Endothelial cell (in vitro differentiated cells): ENCODE measurements at places on chromosomes 2 and 18. TPM values are rescaled to one million over a fixed set of nuclear protein-coding genes. Genes with fewer than 3 reads are reported as not detected.

The ANKRD12 gene
- total RNA-seq, result 32.9 TPM

DNA sequence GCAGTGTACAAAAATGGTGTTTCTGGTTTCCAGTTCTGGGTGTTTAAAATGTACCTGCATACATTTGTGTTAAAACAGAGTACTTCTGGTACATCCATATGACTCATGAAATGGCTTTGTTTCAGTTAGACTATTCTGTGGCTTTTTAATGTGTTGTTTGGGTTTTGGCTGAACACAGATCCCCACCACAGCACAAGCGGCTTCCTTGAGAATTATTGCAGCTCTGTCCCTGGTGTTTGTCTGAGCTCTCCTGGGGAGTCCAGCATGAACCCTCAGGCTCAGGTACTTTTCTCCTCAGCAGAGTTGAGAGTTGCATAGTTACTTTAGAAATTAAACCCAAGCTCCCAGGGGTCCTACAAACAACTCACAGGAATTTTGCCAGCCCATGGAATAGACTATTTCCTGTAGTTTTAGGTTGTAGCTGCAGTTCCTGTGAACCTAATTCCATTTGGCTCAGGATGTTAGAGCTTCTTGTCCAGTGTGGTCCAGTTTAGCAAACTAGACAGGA is 64.8 kb upstream of the EML6 start:
- no peak for DNase-seq
- peaks cover 54% of the 10 kb centered on the region for H3K27me3 ChIP-seq
- H3K4me1 ChIP-seq, result peaks cover 41% of the 10 kb centered on the region

DNA sequence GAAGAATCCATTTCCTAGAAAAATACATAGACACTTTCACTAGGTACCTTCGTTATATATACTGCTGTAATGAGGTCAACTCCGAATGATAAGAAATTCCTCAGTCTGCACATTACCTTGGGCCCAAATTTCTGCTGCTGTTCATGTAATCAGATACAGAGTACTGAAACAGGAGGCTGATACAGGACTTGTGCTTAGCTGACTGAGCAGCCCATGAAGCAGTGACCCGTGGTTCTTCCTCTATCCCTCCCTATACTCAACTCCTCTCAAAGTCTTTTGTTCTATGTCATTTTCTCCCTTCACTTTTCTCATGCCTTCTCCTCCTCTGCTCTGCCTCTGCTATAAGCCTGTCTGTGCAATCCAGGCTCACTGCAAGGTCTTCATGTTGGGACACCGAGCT is 57.5 kb upstream of the ST8SIA5 start:
- no peaks in the 10 kb centered on the region for H3K36me3 ChIP-seq
- H3K27ac ChIP-seq, result no peak overlapping the region
- no peak overlapping the region for H3K4me3 ChIP-seq
- no peak for DNase-seq

- no peaks in the 10 kb centered on the region for H3K27me3 ChIP-seq
- no peak overlapping the region for H3K27ac ChIP-seq
- no peak overlapping the region for H3K4me3 ChIP-seq
- no peak for DNase-seq
Observed at GRCh38 chr18:32480581-32480980, 9.9 kb upstream of the GAREM1 start.

GRCh38 chr2:240434728-240435456 is 571 bp upstream of the GPC1 start:
- H3K4me3 ChIP-seq, result peak overlapping the region; percentile 88
- H3K4me1 ChIP-seq, result peaks cover 5% of the 10 kb centered on the region
- no peak overlapping the region for H3K27ac ChIP-seq

DNA sequence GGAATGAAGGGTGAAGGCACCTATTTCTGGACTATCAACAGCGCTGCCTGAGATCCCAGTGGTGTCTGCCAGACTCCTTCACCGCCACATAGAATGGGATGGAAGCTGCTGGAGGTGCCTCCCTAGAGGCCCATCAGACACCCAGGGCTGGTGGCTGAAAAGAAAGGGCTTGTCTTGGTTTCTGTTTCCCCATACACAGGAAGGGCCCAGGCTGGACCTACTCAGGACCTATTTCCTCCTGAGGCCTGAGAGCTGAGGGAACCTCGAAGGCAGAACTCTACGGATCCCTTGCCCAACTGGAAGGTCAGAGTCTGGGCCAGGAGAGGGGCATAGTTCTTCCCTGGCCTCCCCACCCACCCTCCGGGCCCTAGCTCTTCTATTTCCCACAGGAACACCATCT is 2.9 kb upstream of the CLEC4F start:
- peaks cover 5% of the 10 kb centered on the region for H3K27me3 ChIP-seq
- H3K27ac ChIP-seq, result no peak overlapping the region
- H3K4me3 ChIP-seq, result no peak overlapping the region

DNA sequence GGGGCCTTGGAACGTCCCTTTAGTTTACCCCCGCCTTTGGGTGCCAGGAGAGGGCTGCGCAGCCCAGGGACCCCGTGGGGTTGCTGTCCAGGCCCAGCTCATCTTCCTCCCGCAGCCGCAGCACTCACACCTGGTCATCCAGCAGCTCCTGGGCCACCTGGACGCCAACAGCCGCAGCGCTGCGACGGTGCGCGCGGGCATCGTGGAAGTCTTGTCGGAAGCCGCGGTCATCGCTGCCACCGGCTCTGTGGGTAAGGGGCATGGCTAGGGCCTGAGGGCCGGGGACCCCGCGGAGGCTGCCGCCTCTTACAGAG is 37.2 kb downstream of the POMC start:
- H3K4me1 ChIP-seq, result peaks cover 15% of the 10 kb centered on the region
- DNase-seq, result no peak
- H3K27me3 ChIP-seq, result peaks cover 4% of the 10 kb centered on the region
- H3K4me3 ChIP-seq, result peak overlapping the region; percentile 51
- no peak overlapping the region for H3K27ac ChIP-seq

- H3K36me3 ChIP-seq, result no peaks in the 10 kb centered on the region
- no peak overlapping the region for H3K4me3 ChIP-seq
- no peaks in the 10 kb centered on the region for H3K27me3 ChIP-seq
- DNase-seq, result no peak
- H3K4me1 ChIP-seq, result no peaks in the 10 kb centered on the region
Observed at GRCh38 chr2:221304916-221305315, 267.2 kb downstream of the EPHA4 start.

DNA sequence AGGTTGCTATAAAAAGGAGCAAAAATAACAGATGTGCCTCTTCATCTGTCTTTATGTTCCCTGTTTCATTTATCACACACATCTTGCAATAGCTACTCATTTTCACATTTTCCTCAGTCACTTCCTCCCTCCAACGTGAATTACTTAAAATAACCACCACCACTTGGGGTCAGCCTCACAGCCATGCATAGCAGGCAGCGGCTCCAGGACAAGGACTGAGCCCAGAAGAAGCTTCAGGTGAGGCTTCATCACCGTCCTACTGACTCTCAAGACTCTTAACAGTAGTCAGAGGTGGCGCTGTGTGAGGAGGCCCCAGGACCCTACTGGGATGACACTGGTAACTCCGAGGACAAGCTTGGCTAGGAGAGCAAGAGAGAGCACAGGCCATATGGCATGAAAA is 15.5 kb upstream of the ST8SIA5 start:
- no peaks in the 10 kb centered on the region for H3K36me3 ChIP-seq
- H3K4me3 ChIP-seq, result no peak overlapping the region
- peaks cover 4% of the 10 kb centered on the region for H3K4me1 ChIP-seq
- no peak for DNase-seq
- no peak overlapping the region for H3K27ac ChIP-seq

DNA sequence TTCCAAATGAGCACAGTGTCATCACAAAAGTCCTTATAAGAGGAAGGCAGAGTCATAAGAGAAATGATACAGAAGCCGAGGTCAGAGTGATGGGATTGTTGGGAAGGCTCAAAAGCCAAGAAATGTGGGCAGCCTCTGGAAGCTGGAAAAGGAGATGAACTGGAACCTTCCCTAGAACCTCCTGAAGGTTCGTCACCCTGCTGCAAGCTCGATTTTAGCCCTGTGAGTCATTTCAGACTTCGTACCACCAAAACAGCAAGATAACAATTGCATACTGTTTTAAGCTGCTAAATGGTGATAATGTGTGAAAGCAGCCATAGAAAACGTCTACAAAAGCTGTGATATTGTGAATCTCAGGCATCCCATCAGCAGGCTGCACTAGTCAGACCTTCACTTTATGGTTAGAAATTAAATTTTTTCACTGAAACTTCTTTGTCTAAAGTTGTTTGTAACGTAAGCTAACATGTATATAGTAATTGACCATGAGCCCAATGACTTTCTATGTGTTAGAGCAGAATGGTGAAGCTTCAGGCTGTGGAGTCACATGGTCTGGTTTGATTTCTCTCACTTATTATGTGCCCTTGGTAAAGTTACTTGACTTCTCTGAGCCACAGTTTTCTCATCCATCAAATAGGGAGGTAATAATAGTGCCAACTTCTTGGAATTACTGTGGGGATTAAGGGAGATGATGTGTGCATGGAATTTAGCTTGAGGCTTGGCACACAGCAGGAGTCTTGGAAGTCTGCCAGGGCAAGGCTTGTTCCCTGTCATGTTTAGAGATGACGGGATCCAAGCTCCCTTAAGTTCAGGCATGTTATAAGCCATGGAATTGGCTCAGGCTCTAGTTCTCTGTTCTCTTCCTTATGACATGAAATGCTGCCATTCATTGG is 132.0 kb upstream of the CCDC195 start:
- H3K36me3 ChIP-seq, result no peaks in the 10 kb centered on the region
- no peaks in the 10 kb centered on the region for H3K27me3 ChIP-seq
- no peak overlapping the region for H3K27ac ChIP-seq
- H3K4me3 ChIP-seq, result no peak overlapping the region

- no peak overlapping the region for H3K4me3 ChIP-seq
- DNase-seq, result no peak
- peaks cover 1% of the 10 kb centered on the region for H3K27me3 ChIP-seq
- H3K36me3 ChIP-seq, result peaks cover 5% of the 10 kb centered on the region
Observed at GRCh38 chr2:96838345-96839292, 5.2 kb downstream of the ANKRD23 start.

The CACNB4 gene
- 1.5 TPM for total RNA-seq

GRCh38 chr2:216670266-216671080 is 24.9 kb downstream of the IGFBP5 start:
- no peak overlapping the region for H3K27ac ChIP-seq
- peaks cover 13% of the 10 kb centered on the region for H3K27me3 ChIP-seq
- peaks cover 10% of the 10 kb centered on the region for H3K4me1 ChIP-seq
- H3K36me3 ChIP-seq, result peaks cover 13% of the 10 kb centered on the region
- no peak overlapping the region for H3K4me3 ChIP-seq

The SERPINB10 gene
- not detected for total RNA-seq

DNA sequence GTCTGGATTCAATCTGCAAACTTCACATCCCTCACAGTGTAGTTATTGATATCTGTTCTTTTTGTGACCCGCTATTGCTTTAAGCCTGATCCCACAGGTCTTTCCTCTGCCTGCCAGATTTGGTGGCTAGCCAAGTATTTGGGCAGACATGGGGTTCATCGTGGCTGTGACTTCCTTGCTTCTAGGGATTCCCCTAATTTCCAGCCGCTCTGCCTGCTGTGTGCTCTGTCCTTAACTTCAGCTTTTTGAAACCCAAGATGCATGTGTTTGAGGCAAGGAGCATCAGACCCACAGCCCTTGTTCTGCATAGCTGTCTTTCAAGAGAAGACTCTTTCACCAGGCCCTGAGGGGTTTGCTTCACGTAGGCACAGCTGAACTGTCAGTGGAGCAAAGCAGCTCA is 54.2 kb downstream of the NCAPH start:
- H3K4me3 ChIP-seq, result no peak overlapping the region
- peaks cover 7% of the 10 kb centered on the region for H3K27me3 ChIP-seq
- no peak for DNase-seq
- no peaks in the 10 kb centered on the region for H3K36me3 ChIP-seq
- no peak overlapping the region for H3K27ac ChIP-seq
- peaks cover 6% of the 10 kb centered on the region for H3K4me1 ChIP-seq

The DTNA gene
- 17.9 TPM for total RNA-seq

The MOGAT1 gene
- 0.26 TPM for total RNA-seq

DNA sequence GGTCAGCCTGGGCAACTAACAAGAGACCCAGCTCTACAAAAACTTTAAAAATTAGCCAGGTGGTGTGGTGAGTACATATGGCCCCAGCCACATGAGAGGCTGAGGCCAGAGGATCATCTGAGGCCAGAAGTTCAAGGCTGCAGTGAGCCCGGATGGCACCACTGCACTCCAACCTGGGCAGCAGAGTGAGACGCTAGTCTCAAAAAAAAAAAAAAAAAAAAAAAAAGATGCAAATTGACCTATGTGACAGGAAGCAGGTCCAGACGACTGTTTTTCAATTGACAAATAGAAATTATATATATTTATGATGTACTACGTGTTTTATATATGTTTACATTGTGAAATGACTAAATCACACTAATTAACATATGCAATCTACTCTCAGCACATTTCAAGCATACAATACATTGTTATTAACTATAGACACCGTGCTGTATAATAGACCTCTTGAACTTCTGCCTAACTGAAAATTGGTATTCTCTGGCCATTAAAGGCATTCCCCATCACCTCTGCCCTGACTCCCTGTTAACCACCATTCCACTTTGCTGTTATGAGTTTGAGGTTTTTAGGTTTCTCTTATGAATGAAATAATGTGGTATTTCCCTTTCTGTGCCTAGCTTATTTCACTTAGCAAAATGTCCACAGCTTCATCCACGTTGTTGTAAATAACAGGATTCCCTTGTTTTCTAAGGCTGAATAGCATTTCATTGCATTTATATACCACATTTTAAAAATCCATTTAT is 32.4 kb upstream of the MGAT4A start:
- no peak for DNase-seq
- H3K4me1 ChIP-seq, result no peaks in the 10 kb centered on the region
- no peak overlapping the region for H3K27ac ChIP-seq
- H3K4me3 ChIP-seq, result no peak overlapping the region
- H3K36me3 ChIP-seq, result no peaks in the 10 kb centered on the region

The REG1B gene
- not detected for total RNA-seq

DNA sequence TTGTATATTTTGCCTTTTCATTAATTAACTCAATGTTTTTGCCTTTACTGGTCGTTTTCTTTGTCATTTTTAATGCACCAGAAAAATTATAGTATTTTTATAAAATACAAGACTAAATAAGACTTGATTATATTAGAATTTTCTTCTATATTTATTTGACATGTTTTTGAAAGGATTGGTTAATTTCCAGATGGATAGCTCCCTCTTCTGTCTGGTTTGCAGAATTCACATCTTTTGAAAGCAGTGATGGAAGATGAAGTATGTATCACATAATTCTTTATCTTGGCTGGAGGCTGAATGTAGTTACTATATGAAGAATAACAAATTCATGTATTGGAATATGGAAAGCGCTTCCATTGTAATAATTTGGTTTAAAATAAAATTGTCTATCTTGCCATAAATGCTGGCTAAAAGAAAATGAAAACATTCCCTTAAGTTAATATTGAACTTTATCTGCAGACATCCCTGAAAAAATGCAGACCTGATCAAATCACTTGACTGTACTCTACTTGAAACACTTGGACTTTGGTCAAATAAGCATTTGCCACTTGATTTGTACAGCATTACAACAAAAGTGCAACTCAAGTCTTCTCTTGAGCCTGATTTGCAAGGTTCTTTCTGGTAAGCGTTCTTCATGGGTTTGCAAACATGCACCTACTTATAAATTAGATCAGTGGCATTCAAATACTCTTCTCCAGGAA is 86.3 kb upstream of the EFEMP1 start:
- peaks cover 21% of the 10 kb centered on the region for H3K4me1 ChIP-seq
- no peaks in the 10 kb centered on the region for H3K36me3 ChIP-seq
- H3K27ac ChIP-seq, result no peak overlapping the region
- DNase-seq, result no peak
- no peaks in the 10 kb centered on the region for H3K27me3 ChIP-seq

GRCh38 chr2:151649966-151650365 is 84.3 kb downstream of the NEB start:
- no peaks in the 10 kb centered on the region for H3K27me3 ChIP-seq
- H3K36me3 ChIP-seq, result no peaks in the 10 kb centered on the region
- H3K4me1 ChIP-seq, result no peaks in the 10 kb centered on the region
- no peak for DNase-seq
- no peak overlapping the region for H3K27ac ChIP-seq

- no peak overlapping the region for H3K27ac ChIP-seq
- DNase-seq, result no peak
- no peaks in the 10 kb centered on the region for H3K27me3 ChIP-seq
- no peaks in the 10 kb centered on the region for H3K4me1 ChIP-seq
Observed at GRCh38 chr2:204015118-204015843, 78.7 kb downstream of the ICOS start.
